ENCODE measurements at places on chromosomes 16 and 17. TPM values are rescaled to one million over a fixed set of nuclear protein-coding genes. Genes with fewer than 3 reads are reported as not detected.

DNA sequence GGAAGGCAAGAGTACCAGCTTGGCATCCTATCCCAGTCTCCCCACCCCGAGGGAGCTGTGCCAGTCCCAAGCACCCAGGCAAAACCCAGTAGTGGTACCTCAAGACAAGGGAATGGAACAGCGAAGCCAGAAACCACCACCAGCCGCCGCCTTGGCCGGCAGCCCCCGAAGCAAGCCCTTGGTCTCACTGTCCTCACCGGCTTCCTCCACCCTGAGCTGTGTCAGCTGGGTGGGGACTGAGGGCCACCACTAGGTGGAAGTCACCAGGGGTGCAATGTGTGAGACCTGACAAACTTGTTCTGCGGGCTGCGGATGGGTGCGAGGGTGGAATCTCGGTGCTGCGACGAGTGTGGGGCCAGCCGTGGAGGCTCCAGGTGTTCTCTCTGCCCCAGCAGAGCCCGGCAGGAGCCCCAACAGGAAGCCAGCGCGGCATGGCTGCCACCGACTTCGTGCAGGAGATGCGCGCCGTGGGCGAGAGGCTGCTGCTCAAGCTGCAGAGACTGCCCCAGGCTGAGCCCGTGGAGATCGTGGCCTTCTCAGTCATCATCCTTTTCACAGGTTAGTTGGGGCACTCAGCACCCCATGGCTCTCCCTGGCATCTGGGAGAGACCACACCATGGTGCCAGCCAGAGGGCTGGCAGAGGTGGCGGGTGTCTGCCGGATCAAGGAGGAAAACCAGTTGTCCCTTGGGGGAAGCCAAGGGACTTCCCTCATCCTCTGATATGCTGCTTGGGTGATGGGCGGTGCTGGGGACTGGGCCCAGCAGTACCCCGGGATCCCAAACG is 6.7 kb downstream of the SMIM5 start:
- H3K4me1 ChIP-seq = peaks cover 34% of the 10 kb centered on the region
- peak overlapping the region; percentile 57 for H3K27ac ChIP-seq
- no peaks in the 10 kb centered on the region for H3K27me3 ChIP-seq
- no peak overlapping the region for H3K4me3 ChIP-seq
- peaks cover 1% of the 10 kb centered on the region for H3K36me3 ChIP-seq

- no peak overlapping the region for H3K27ac ChIP-seq
- H3K36me3 ChIP-seq = peaks cover 2% of the 10 kb centered on the region
- no peak overlapping the region for H3K4me3 ChIP-seq
- peaks cover 5% of the 10 kb centered on the region for H3K4me1 ChIP-seq
These were observed 40.5 kb downstream of the DCUN1D3 start for GRCh38 chr16:20859699-20860098.

- H3K27me3 ChIP-seq = no peaks in the 10 kb centered on the region
- DNase-seq = no peak
- no peak overlapping the region for H3K27ac ChIP-seq
- H3K36me3 ChIP-seq = no peaks in the 10 kb centered on the region
These were observed 20.9 kb downstream of the ABR start for GRCh38 chr17:1158879-1159278.

DNA sequence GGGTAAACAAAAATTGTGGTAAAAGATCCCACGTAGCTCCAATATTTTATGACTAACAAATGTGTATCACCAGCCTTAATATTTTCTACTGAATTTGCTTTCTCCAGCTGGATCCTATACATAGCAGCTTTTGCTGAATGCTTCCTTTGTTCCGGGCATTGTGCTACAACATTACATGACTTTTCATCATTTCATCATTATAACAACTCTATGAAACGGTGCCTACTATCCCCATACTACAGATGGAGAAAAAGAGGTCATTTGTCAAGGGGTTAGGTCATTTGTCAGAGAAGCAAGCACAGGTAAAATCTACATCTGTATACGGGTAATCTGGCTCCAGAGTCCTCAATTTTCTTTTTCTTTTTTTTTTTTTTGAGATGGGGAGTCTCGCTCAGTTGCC is 74.3 kb downstream of the KANSL1 start:
- H3K36me3 ChIP-seq = no peaks in the 10 kb centered on the region
- no peak for DNase-seq
- no peak overlapping the region for H3K27ac ChIP-seq
- H3K27me3 ChIP-seq = no peaks in the 10 kb centered on the region
- no peak overlapping the region for H3K4me3 ChIP-seq
- H3K4me1 ChIP-seq = 0 out of 2 replicates have a peak, but pooled peaks cover 7% of the 10 kb centered on the region

SEPTIN12 gene
- total RNA-seq = not detected

CCL5 gene
- not detected for total RNA-seq

All from Caco-2 (cell line).